ENCODE measurements at places on chromosomes 4 and X.

- no peak for DNase-seq
These were observed 444.7 kb downstream of the IQCM start for GRCh38 chr4:149370785-149371420.

- no peak for DNase-seq
These were observed 53.4 kb downstream of the HNRNPD start for GRCh38 chr4:82320351-82320750.

GRCh38 chrX:24774650-24775049 is 80.9 kb downstream of the POLA1 start:
- DNase-seq: no peak

DNA sequence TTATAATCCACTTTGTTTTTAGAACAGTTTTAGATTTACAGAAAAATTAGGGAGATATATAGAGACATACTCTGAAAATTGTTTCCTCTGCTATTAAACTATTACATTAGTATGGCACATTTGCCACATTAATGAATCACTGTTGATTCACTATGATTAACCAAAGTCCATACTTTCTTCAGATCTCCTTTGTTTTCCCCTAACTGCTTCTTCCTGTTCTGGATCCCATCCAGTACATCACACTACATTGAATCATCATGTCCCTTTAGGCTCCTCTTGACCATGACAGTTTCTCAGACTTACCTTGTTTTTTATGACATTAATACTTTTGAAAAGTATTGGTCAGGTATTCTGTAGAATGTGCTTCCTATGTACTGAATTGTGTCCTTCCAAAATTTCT is 109.2 kb upstream of the EDNRA start:
- no peak for DNase-seq

DNA sequence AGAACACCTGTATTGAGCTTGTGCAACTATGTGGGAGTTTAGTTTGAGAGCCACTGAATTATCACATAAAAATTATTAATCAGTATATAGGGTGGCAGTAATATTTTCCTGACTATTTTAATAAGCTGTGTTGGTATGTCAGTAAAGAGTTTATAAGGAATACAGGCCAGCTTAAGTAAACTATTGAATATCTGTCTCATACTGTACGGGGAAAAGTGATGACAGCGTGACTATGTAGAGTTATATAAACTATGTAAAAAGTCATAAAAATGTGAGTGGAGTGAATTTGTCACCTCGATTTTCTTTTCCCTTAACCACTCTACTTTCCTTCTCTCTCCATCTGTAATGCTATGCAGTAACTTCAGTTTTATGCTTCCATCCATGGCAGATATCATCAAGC is 250.2 kb downstream of the BMPR1B start:
- DNase-seq: no peak

DNA sequence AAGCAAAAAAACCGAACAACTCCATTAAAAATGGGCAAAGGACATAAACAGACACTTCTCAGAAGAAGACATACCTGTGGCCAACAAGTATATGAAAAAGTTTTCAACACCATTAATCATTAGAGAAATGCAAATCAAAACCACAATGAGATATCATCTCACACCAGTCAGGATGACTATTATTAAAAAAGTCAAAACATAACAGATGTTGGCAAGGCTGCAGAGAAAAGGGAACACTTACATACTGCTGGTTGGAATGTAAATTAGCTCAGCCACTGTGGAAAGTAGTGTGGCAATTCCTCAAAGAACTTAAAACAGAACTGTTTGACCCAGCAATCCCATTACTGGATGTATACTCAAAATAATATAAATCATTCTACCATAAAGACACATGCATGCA is 436.3 kb downstream of the KLHL13 start:
- DNase-seq: no peak

- DNase-seq: no peak
These were observed 249.1 kb upstream of the BMP3 start for GRCh38 chr4:80781431-80781830.

DNA sequence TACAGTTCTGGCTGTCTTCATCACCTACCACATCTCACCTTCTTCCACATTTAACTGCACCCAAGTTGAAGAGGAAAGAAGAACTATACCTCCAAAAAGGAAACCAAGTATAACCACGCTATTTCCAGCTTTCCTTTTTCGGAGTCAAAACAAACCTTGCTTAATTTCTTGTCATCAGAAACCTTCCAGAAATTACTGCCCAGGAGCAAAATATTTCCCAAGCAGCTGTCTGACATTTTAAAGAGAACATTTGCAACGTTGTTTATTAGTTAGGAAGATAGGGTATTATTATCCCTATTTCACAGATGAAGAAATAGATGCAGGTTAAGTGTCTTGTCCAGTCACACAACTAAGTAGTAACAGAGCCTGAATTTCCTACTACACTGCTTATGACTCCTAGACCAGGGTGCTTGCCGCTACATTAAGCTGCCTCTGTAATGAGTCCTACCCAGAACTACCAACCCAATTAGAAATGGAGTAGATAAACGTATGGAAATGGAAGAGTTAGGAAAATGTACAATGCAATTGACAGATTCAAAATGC is 2.2 kb upstream of the ACSL4 start:
- DNase-seq: no peak

DNA sequence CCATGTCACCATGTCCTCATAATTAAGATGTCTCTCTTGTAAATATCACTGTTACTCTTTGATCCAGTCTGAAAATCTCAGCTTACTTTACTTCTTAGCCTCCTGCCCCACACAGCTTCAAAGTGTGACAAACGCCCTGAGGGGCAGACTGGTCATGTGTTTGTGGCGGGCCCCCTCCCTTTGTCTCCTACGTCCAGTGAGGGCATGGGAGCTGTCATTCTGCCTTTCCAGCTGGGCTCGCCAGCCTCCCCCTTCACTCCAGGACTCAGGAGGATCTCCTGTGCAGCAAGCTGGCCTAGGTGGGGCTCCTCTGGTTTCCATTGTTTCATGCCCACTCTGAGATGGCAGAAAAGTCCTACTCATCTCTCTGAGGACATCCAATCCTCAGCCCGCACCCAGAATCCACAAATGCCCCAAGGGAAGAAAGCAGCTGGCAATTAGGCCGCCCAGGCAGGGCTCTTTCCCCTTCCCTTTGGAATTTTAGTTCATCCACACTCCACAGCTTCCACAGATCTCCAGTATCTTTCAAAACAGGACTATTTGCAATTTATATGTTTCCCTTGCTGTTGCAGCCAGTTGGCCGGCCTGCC is 86.4 kb upstream of the C4orf50 start:
- DNase-seq: no peak

DNA sequence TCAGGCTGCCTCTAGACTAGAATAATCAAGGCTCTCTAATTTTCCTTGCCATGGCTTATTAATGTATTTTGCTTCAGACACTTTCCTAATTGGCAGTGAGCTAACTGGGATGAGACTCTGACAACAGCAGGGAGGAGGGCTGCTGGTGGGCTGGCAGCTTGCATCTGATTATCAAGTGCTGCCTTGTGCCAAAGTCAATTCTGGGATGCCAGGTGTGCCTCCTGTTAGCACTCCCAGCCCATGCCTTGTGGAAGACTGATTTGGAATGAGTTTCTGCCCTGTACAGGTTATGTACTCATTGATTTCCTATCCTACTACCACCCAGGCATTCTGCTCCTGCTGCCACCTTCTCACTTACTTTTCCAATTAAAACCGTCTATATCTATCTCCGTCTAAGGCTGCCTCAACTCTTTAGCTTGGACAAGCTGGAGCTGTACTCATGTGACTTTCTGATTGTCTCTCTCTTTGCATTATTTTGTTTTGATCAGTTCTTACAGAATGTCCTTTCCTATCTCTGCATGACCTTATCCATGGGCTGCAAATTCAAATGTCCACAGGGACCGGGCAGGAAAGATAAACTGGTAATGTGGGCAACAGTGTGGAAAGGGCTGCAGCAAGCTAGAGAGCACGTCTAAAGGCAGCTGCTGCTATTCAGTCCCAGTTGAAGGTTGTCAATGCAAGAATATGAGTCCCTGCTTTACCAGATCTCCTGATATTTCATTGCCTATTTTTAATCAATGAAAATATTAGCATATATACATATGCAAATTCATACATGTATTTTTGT is 112.6 kb downstream of the GABRA2 start:
- DNase-seq: no peak

- no peak for DNase-seq
These were observed 73.9 kb downstream of the HTRA3 start for GRCh38 chr4:8343262-8343966.

DNA sequence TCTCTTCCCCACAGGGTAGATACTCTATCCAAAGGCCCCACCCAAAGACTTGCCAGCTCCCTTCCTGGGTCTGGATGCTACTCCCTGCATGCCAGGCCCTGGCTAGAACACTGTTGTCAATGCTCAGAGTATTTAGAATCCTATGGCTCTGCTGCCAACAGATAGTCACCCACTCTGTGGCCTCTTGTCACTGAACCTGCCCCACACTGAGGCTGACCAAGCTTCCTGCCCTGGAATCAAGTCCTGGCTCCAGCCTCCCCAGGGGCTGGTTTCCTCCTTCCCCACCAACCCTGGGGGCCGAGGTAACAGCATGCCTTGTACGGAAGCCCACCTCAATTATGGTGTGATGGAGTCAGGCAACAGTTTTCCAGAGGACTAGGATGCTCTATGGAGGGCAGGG is 63.3 kb downstream of the EFNB1 start:
- DNase-seq: no peak

GRCh38 chr4:152211936-152212653 is 323.8 kb downstream of the FBXW7 start:
- DNase-seq: no peak

- DNase-seq: no peak
These were observed 11.7 kb downstream of the PITX2 start for GRCh38 chr4:110610940-110611831.

DNA sequence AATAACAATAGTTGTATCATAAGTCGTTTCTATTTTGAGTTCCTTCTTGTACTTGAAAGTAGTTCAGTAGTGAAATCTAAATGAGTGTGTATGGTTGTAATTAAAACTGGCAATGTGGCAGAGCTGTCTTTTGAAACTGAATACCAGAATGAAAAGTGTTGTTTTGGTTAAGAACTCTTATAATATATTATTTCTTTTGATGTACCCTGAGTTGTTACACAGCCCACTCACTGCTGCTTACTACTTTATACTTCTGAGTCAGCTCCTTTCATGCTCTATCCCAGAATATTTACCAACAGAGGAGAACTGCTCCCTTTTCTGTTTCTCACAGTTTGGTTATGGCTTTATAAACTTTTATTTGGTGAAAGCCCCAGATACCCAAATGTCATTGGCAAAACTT is 28.8 kb downstream of the FAM199X start:
- DNase-seq: no peak
